Glutamatergic neuron (in vitro differentiated cells): ENCODE measurements at places on chromosomes 5 and 9.

DNA sequence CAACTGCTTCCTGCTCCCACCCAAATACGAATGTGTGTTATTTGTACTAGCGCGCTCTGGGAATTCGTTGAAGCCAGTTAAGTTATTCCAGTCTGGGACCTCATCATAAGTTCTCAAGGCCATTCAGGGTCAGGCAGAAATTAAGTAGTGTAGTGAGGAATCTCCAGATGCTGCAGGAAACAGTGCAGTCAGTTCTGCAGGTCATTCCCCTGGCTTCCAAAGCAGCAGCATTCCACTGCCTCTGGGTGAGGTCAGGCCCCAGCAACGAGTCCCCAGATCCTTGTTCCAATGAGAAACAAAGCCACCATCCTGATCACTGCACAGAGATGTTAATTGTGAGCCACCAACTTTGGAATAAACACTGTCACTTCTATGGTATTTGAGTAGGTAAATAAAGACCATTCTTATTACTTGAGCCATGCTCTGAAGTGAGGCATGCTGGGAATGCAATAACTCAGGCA is 33.1 kb downstream of the SVEP1 start:
- DNase-seq, result no peak

- DNase-seq, result no peak
These were observed 7.9 kb downstream of the MSX2 start for GRCh38 chr5:174732036-174733020.

DNA sequence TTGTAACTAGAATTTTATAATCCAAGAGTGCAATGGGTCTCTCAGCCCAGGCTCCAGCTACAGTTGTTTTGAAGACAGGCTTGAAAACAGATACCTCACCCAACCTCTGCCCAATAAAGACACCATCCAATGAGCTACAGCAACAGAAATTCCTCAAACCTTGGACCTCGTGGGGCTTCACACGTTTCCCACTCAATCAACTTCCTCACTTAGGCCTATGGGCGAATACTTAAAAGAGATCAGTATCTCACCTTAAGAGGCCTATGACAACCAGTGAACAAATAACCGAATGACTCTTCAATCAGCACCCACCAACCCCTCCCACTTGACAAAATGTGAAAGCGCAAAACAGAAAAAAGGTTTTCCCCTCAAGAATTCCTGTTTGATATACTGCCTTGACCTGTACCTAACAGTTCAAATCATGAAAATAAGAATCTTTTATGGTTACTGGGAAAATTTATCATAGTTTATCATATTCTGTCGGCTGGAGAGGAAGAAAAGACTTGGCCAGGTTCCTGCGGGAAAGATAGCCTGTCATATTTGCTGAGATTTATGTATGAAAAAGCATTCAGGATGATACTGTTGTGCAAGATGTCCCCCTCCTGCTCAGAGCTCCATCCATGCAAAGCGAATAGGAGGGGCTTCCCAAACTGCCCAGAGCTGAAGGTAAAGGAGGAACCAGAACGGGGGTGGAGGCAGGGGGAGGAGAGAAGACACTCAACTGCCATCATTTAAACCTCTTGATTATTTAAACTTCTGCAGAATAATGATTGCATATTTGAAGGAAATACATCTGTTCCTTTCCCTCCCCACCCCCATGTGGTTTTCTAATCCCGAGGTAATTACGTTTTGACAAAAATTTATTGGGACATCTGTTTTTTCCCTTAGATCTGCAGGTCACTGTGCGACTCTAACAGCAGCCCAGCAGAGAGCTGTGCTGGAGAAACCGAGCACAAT is 256.3 kb downstream of the NFIB start:
- DNase-seq, result no peak

DNA sequence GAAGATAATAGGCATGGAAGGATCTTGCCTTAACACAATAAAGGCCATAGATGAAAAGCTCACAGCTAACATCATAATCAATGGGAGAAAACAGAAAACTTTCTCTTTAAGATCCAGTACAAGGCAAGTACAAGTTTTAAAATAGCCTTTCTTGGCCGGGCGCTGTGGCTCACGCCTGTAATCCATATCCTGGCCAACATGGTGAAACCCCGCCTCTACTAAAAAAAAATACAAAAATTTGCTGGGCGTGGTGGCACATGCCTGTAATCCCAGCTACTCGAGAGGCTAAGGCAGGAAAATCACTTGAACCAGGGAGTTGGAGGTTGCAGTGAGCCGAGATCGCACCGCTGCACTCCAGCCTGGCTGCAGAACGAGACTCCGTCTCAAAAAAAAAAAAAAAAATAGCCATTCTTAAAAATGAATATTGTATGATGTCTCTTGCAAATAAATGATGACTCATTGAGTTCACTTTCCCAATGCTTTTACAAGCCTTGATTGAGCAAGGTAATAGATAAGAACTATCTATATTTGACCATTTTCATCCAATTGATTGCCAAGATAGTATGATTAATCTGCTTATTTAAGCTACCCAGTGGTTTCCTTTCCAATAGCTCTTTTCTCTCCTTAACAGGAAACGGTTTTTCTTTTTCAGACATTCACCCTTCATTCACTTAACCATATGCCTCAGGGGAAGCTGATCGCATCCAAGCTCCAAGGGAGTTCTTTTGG is 15.8 kb downstream of the CCDC152 start:
- no peak for DNase-seq

GRCh38 chr5:146549615-146550014 is 33.6 kb upstream of the GPR151 start:
- DNase-seq, result no peak

- no peak for DNase-seq
These were observed 1.3 kb downstream of the SLC25A48 start for GRCh38 chr5:135835766-135836165.

GRCh38 chr9:85401998-85402397 is 339.8 kb downstream of the AGTPBP1 start:
- no peak for DNase-seq
